Omental fat pad (tissue), 4 donors: ENCODE measurements at places on chromosomes 5 and 9.

DNA sequence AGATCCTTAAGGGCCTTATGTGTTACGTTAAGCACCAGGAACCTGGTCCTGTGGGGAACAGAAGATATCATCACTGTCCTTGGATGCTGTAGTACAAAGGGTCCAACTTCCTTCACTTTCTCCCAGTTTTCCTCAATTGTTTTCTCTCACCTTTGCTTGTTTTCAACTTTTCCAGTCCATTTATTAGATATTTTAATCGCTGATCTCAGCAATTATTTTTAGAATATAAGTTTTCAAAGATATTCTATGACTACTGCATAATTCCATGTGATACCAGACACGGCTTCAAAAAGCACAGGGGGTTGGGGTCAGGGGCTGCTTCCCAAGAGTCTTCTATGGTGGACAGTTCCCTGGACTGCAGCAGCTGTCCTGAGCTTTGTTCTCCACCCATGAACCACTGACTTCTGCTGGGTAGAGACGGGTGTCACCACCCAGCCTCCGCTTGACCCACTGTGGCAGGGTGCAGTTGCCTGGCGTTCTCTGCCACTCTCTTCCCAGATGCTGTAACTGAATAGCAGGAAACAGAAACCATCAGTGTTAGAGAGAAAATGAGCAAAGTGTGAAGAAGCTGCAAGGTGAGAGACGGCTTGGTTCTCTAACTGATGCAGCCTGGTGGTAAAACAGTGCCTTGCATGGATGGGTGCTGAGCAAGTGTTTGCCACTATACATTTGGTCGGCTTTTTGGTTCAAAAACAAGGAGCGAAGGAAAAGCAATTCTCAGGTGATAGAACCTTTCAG, 383.0 kb downstream of the RAB3C start:
- DNase-seq, result no peak

DNA sequence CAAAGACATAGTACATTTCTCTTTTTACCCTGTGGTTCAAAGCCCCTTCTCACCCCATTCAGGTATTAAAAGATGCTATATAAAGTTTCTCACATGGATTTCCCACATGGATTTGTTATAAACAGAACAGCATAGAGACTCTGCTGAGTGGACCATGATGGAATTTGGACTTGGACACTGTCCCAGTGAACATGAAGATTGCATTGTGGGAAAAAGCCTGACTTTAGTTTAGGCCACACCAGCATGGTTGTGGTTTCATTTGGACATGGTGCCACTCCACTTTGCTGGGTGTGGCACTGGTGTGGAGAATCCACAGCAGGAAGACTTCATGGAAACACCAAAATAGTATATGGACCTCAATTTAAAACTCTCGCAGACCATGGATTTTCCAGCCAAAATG, 124.6 kb downstream of the ARHGAP26 start:
- DNase-seq, result no peak

GRCh38 chr5:96741891-96742309, 65.8 kb downstream of the ERAP1 start:
- DNase-seq, result no peak

GRCh38 chr9:69815313-69815712, 5.3 kb upstream of the CFAP95 start:
- DNase-seq, result no peak

DNA sequence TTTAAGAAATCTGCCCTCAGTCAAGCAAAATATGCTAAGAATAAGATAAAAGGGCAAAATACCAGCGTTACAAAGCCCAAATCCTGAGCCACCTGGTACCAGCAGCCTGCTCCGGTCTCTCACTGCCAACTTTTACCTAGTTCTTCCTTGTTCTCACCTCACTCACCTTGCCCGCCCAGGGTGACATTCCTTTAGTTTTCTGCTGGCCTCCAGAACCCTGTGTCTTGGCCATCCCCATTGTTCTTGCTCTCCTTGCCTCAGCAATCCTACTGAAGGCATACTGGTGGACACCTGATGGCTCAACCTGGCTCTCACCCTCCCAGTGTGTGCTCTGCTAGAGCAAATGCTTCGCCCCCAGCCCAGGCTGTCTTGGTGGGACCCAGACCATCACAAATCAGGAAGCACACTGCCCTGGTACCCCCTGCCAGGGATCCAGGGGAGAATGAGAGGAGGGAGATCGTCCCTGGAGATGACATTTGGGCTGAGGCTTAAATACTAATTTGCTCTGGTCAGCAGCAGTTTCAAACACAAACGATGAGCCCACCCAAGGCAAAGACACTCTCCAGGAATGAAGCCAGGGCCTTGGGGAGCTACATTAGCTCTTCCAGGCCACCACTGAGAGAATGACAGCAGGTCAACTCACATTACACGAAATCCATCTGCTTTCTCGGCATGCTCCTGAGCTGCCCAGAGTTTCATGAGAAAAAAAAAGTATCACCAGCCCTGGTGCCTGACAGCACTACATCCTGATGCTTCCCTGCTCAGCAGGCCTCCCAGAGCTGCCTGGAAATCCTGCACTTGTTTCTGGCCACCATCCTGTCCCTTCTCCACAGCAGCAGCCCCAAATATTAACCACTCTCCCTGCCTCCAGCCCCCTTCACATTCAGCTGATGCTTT, 12.2 kb upstream of the SEPTIN8 start:
- no peak for DNase-seq

- no peak for DNase-seq
Measured at GRCh38 chr5:67591491-67591890, 394.9 kb upstream of the CD180 start.

DNA sequence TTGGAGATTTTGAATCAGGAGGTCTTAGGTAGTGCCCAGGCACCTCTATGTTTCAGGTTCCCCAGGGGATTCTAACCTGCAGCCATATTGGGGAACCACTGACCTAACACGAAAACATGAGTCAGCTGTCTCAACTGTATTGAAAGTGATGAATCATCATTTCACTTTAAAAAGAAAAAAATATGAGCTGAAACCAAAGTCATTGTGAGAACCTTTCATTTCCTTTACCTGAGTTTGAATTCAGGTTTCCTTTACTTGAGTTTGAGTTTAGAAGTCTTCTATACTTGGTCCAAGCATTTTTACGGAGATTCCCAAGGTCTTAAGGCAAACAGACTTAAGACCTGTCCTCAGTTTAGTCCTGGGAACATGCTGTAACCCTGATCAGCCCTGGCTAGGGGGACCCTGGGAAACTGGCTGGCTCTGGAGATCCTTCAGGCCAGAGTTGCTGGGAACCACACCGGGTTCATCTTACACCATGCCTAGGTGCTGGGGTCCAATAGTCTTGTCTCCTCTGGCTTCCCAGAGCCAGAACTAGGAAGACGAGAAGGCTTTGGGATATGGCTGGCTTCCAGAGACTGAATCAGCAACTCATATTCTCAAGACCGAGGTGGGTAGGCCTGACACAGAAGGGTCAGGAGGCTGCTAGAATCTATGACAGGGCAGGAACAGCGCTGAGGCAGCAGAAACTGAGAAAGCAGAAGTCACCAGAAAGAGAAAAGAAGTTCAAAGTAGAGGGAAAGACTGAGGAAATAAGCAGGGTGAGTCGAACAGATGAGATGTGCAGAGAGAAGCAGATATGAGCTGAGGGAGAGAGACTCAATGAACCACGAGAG, 16.4 kb upstream of the PDCD1LG2 start:
- no peak for DNase-seq

- no peak for DNase-seq
Measured at GRCh38 chr5:149168276-149168906, 27.1 kb downstream of the ABLIM3 start.

DNA sequence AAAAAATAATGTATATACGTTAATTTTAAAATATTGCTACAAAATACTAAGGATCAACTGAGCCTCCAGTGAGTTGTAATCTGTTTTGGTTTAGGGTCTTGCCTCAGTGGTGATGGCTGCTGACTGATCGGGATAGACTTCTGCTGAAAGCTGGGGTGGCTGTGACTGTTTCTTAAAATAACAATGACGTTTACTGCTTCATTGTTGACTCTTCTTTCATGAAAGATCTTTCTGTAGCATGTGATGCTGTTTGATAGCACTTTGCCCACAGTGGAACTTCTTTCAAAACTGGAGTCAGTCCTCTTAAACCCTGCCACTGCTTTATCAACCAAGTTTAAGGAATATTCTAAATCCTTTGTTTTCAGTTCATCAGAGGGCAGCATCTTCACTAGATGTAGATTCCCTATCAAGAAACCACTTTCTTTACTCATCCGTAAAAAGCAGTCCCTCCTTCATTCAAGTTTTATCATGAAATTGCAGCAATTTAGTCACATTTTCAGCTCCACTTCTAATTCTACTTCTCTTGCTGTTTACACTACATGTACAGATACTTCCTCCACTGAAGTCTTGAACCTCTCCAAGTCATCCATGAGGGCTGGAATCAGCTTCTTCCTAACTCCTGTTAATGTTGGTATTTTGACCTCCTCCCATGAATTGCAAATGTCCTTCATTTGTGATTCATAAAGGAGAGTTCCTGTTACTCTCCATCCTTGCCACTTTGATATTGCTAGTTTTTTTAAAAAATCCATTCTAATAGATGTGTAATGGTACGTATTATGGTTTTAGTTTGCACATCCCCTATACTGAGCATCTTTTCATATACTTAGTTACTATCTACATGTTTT, 41.5 kb upstream of the PTPDC1 start:
- no peak for DNase-seq

- DNase-seq, result no peak
Measured at GRCh38 chr5:89187883-89188465, 305.0 kb upstream of the MEF2C start.

DNA sequence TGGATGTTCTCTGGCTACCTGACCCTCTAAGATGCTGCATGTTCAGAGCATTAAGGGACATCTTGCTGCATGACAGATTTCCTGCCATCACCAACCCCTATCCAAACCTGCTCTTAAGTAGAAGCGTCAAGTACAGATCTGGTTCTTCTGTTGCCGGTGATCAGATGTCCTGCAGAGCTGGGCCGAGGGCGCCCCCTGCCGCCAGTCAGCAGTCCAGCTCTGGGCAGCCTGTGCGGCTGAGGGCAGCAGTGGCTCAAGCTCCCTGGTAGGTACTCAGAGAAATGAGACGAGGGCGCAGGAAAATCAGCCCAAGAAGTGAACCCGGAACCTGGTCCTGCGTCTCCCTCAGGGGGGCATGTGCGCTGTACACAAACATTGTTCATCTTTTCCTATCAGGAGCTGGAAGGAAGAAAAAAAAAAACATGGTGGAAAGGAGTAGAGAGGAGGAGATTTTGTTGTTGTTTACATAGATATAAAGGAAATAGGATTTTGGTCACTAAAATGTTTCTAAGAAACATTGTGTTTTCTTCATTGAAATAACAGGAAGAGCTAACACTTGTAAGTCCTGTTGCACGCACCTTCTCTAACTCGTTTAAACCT, 95.8 kb downstream of the CFAP90 start:
- no peak for DNase-seq

- DNase-seq, result no peak
Measured at GRCh38 chr5:88691945-88692868, 190.8 kb downstream of the MEF2C start.

- no peak for DNase-seq
Measured at GRCh38 chr5:96880444-96881164, 4.3 kb downstream of the ERAP2 start.

DNA sequence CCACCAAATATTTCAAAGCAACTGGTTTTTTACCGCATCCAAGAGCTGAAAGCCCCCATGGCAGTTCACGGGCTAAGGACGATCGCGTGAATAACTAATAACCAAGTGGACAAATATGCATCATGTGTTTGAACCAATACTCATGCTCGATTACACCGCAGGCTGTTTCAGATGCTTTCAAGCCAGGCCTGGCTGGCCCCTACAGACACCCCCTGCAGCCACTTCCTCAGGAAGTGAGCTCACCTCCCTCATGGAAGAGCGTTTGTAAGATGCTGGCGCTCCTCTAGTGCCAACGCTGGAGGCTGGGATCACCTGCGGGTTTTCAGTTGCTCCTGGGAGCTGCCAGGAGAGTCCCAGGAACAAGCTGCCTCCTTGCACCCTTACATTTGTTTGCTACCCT, 53.9 kb upstream of the PTCH1 start:
- no peak for DNase-seq

GRCh38 chr5:44329716-44330115, 59.5 kb downstream of the FGF10 start:
- DNase-seq, result no peak

- no peak for DNase-seq
Measured at GRCh38 chr5:154570572-154571324, 92.7 kb upstream of the HAND1 start.

DNA sequence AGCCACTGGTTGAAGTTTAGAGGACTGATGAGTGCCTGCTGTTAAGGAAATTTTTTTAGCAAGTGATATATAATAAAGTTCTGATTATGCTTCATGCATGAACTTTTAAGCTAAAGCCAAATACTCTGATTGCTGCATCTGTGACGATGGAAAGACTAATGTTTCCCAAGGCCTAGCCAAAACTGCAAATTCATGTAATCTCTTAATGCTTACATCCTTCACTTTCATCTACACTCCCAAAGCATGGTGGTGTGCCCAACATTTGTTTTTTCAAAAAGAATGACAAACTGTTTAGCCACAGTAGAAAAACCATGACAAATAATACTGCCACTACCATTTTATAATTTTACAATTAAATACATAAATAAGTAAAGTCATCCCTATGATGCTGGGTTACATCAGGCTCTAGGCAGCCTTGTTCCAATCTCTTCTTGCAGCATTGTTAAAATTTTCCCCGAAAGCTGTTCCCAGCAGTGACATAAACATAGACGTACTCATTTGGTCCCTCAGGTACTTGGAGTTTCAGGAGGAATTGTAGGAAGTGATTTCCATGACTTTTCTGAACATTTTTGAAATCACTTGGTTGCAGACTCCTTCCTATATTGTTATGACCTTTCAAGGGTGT, 625.3 kb upstream of the DMAC1 start:
- no peak for DNase-seq

DNA sequence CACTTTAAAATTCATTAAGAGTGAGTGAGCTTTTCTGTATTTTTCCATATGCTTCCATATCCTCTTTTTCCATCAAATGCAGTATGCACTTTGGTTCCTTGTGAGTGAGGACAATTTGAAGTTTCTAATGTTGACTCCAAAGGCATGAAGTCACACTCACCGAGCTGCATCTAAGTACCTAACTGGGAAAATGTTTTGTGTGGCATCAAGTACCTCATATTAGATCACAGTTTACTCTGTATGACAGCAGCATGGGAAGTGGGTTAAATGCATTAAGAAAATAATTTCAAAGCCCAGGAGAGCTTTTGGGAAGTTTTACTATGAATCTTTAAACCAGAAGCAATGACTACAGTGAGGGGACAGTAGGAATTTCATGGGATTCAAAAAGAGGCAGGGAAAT, 207.0 kb downstream of the EFNA5 start:
- DNase-seq, result no peak

- DNase-seq, result no peak
Measured at GRCh38 chr9:123735376-123735775, 194.6 kb downstream of the DENND1A start.
